ENCODE measurements at places on chromosomes 16 and 17. TPM values are rescaled to one million over a fixed set of nuclear protein-coding genes. Genes with fewer than 3 reads are reported as not detected.

The KRT32 gene
- not detected for polyA plus RNA-seq

The FOXL1 gene
- polyA plus RNA-seq = not detected

The C16orf54 gene
- polyA plus RNA-seq = 45.0 TPM

The PIMREG gene
- polyA plus RNA-seq = not detected

The SLC2A4 gene
- polyA plus RNA-seq = not detected

The DRC3 gene
- polyA plus RNA-seq = not detected

The CACNA1H gene
- 0.40 TPM for polyA plus RNA-seq

The ZG16 gene
- polyA plus RNA-seq = not detected

The PDILT gene
- polyA plus RNA-seq = not detected

The NDRG4 gene
- 0.63 TPM for polyA plus RNA-seq

The ZFPM1 gene
- polyA plus RNA-seq = 0.71 TPM

The MYO1C gene
- 5.7 TPM for polyA plus RNA-seq

The NOG gene
- polyA plus RNA-seq = 1.2 TPM

The MNT gene
- polyA plus RNA-seq = 1.2 TPM

The RAMP2 gene
- not detected for polyA plus RNA-seq

The KRT23 gene
- not detected for polyA plus RNA-seq

The PRKCB gene
- polyA plus RNA-seq = 136 TPM
